Activated CD4-positive, alpha-beta T cell treated with anti-CD3 and anti-CD28 coated beads, Interleukin-2, amount 10 ng/mL, durations not matched to agents 7 days and 5 days (primary cell): ENCODE measurements at places on chromosomes 3 and 15. TPM values are rescaled to one million over a fixed set of nuclear protein-coding genes. Genes with fewer than 3 reads are reported as not detected.
A peak's percentile ranks its signal among the peaks of the same experiment; 100 is the strongest.

GRCh38 chr3:183824761-183825455 lies 469 bp downstream of the MAP6D1 start:
- peak overlapping the region; percentile 73 for H3K4me3 ChIP-seq
- H3K27me3 ChIP-seq: peaks cover 10% of the 10 kb centered on the region
- DNase-seq: no peak
- H3K36me3 ChIP-seq: peaks cover 5% of the 10 kb centered on the region
- peaks cover 13% of the 10 kb centered on the region for H3K4me1 ChIP-seq

The NR2F2 gene
- total RNA-seq: not detected

DNA sequence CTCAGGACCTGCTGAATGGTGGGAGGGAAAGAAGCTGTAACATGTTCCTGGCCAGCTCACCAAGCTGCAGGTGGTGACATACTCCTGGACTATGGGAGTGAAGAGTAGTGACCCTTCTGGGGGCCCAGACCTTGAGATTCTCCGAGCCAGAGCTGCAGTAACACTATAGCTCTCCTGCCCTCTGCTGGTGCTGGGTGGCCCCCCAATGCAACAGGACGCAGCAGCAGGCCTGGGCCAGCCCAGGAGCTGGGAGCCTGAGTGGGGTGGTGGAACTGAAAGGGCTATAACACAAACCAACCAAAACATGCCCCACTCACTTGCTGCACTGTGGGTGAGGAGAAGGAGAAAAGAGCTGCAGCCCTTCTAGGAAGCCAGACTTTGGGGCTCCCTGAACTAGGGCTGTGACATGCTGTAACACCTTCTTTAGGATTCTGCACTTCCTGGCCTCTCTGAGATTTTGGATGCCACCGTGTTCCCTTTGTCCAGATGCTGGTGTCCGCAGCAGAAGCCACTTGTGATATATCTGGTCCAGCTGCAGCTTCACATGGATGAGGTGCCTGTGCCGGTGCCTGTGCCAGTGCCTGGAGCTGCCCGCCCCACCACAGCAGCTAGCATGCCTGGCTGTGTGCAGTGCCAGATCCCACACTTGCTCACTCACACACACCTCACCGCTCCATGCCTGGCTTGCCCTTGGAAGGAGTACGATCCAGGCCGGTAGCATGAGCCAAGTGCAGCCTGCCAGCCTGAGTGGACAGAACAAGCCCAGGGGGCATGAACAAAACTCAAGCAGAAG lies 636.8 kb upstream of the KCNMB2 start:
- H3K36me3 ChIP-seq: peaks cover 2% of the 10 kb centered on the region
- H3K27ac ChIP-seq: no peak overlapping the region
- no peak overlapping the region for H3K4me3 ChIP-seq
- no peaks in the 10 kb centered on the region for H3K27me3 ChIP-seq
- no peaks in the 10 kb centered on the region for H3K4me1 ChIP-seq

DNA sequence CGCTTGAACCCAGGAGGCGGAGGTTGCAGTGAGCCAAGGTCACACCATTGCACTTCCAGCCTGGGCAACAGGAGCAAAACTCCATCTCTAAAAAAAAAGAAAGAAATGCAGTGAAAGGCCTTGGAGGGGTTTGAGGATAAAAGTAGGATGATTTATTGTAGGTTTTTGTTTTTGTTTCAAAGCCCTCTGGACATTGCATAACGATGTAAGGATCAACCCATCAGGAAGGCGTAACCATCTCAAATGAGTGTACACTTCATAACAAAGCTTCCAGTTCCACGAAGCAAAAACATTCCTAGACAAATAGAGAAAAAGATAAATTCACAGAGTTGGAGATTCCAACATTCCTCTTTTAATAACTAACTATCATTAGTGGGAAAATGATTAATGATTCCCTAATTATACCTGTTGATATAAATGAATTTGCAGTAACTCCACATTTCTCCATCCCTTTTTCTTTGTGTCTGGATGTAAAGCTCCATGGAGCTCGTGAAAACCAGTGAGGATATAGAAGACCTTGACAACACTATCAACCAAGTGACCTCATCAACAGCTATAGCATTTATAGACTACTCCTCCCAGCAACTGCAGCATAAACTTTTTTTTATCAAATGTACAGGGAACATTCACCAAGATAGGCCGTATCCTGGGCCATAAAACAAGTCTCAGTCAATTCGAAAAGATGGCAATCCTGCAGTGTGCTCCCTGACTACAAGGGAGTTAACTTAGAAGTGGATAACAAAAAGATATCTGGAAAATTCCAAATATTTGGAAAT lies 48.7 kb upstream of the PPP4R2 start:
- H3K4me1 ChIP-seq: peaks cover 20% of the 10 kb centered on the region
- no peaks in the 10 kb centered on the region for H3K27me3 ChIP-seq
- H3K27ac ChIP-seq: no peak overlapping the region

DNA sequence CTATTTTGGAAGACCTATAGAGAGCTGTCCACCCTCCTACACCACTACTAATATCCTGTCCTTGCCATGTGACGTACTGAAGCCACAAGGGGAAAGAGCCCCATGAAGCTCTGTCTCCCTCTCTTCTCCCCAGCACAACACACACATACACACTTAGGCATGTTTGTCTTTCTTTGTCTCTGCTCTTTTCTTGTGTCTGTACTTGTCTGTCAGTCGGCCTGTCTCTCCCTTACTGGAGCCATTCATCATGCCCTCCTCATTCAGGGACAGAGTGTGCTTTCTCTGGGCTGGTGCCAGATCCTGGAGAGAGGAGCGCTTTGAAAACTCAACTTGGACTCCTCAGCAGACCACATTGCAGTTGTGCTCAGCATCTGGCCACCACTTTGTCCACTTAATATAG lies 47.6 kb downstream of the PSMD6 start:
- peaks cover 57% of the 10 kb centered on the region for H3K36me3 ChIP-seq
- no peak for DNase-seq
- no peaks in the 10 kb centered on the region for H3K27me3 ChIP-seq
- peaks cover 91% of the 10 kb centered on the region for H3K4me1 ChIP-seq
- H3K27ac ChIP-seq: peak overlapping the region; percentile 16

- H3K4me1 ChIP-seq: no peaks in the 10 kb centered on the region
- no peak for DNase-seq
- H3K27ac ChIP-seq: no peak overlapping the region
- no peaks in the 10 kb centered on the region for H3K27me3 ChIP-seq
Observed at GRCh38 chr3:188900421-188900951, 271.3 kb upstream of the TPRG1 start.
